Activated T-cell treated with anti-CD3 and anti-CD28 coated beads, Interleukin-2, amount 50 U/mL, for 1 hour (primary cell): ENCODE measurements at places on chromosomes 4 and X.

DNA sequence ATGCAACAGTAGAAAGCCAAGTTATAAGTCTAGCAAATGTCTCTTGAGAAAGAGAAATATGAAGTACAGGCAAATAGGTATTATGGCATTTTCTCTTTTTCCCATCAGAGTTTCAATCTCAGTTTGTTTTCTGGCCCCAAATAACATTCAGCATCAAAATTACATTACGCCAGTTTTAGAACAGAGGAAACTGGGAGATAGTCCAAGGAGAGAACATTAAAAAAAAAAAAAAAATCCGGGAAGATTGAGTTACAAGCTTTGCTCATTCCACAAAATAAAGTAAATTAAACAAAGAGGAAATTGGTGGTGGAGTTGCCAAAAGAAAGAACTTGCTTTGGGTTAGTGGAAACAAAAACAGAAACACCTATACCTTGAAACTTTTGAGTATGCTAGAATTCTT lies 50.4 kb upstream of the IL13RA2 start:
- DNase-seq = no peak

DNA sequence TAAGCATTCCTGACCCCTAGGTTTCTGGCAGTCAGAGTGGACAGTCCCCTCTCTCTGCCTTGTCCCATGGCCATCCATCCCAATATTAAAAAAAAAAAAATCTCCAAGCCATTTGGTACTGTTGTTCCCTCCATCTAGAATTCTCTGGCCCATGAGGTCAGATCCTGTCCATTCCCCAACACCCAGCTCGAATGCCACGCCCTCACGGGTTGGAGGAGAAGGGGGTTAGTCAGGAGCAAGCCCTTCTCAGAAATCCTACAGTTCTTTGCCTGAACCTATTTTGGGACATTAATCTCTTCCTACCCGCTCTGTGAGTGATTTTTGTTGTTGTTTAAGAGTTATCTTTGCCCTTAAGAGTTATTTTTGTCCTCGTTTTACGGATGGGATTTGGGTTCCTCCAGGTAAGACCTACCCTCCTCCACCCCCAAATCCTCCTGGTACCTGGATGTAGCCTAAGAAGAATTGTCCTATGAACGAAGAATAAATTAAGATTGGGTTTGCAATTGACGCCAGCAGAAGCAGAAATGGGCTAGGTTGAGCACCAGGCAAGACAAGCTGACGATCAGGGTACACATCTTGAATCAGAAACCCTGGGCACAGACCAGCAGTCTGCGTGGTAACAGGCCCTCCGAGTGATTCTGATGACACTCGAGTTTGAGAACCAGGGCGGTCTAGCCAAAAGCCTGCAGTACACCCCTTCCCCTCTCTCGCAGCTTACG lies 977 bp downstream of the RNF175 start:
- DNase-seq = peak; percentile 24

DNA sequence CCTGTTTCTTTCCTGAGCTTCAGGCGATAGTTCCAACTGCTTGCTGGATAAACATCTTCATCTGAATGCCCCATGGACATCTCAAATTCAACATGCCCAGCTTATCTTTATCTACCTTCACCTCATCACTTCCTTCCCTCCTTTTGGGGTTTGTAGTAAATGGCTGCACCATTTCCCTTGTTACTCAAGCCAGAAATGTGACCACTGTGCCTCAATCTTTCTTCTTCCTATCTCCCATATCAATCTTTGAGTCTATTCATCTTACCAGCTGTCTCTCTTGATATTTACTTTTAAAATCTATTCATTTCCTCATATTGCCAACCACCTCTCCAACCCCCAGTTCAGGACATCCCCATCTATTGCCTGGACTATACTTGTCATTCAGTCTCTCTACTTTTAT lies 155.4 kb downstream of the PPA2 start:
- DNase-seq = no peak

- no peak for DNase-seq
These were observed 16.5 kb downstream of the RNF212 start for GRCh38 chr4:1096841-1097240.

GRCh38 chr4:151553874-151554273 lies 144.9 kb downstream of the FHIP1A start:
- DNase-seq = no peak

DNA sequence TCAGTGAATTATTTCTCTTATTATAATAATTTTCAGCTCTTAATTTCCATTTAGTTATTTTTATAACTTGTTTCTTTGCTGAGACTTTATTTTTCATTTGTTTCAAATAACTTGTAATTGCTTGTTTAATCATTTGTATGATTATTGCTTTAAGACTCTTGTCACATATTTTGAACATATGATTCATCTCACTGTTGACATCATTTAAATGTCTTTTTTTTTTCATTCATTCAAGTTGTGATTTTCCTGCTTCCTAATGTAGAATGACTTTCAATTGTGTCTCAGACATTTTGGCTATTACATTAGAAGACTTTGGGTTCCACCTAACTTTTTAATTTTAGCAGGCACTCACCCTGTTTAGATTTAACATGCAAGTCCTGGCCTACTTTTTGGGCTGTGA lies 234.8 kb upstream of the DIPK2B start:
- no peak for DNase-seq

GRCh38 chrX:112011376-112011775 lies 71.2 kb downstream of the TRPC5 start:
- no peak for DNase-seq

- DNase-seq = no peak
These were observed 160.0 kb upstream of the PDE5A start for GRCh38 chr4:119788349-119789266.

GRCh38 chr4:1458581-1458980 lies 52.3 kb upstream of the NKX1-1 start:
- DNase-seq = no peak

DNA sequence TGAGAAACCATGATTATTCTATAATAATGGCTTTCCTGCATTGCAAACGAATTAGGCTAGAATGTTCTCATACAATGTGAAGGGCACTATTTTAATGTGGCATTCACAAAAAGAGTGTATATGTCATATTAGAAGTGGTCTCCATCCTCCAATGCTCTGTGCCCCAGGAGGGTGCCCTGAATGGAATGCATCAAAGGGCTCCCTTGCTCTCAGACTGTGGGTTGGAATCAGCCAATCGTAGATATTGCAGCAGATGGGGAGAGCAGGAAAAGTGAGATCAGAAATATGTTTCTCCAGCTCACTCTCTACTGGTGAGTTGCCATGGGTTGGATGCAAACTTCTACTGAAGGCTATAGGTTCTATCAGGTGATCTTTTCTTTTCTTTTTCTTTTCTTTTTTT lies 11.9 kb upstream of the NSUN7 start:
- no peak for DNase-seq
